ENCODE measurements at places on chromosomes 7 and 10. TPM values are rescaled to one million over a fixed set of nuclear protein-coding genes. Genes with fewer than 3 reads are reported as not detected.

DNA sequence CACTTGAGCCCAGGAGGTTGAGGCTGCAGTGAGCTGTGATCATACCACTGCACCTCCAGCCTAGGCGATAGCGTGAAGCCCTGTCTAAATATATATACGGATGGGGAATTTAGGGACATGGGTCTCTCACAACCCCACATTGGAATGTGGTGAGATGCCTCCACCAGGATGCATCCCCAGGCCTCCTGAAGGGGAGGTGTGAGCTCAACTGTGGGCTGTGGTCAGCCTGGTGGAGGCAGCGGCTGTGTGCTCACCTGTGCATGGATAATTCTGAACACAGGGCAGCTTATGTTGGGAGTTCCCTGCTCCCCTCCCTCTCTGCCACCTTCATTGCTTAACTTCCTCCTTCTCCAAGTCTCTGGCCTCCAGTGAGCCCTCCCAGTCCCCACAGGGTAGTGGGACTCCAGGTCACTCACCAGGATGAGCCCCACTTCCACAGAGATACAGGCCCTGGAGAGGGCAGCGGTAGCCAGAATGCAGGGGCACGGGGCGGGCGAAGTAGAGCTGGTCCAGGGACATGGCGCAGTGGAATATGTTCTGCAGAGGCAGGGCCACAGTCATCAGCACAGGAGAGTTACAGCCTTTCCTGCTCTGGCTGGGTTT, 30.4 kb downstream of the PYROXD2 start:
- no peak for DNase-seq

Gene ARID5B
- polyA plus RNA-seq: 7.0 TPM

Gene SIRT1
- 6.1 TPM for polyA plus RNA-seq

DNA sequence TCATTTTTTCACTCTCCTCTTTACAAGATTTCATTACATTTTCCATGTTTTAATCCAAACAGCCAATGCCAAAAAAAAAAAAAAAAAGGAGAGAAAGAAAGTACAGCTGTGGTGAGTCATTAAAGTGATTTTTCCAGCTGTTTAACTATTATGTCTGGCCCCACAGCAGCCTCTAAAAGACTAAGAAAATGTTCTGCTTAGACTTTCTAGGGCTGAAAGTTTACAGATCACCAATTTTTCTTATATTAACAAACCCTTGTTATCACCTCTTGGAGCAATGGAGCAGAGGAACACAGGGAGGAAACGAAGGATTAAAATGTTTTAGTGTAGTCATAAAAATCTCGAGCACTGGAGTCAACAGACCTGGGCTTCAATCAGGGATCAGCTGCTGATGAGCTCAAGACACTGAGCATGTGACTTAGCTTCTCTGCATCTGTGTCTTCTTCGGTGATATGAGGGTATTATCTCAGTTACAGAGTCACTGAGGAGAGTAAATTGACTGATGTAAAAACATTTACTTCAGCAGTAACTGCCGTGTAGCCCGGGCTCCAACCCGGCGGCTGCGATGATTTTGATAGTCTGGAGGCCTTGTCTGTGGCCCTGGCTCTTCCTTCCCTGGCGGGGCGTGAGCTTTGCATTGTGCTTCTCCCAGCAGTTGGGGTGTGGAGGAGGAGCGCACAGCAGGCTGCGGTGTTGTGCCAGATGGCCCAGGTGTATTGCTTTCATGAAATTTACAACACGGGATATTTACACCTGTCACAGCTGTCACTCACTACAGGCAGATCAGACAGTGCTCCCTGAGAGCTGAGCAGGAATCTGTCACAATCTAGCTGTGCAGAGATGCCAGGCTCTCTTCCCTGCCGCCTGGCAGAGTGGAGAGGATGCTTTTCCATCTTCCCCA, 298.3 kb upstream of the FZD8 start:
- DNase-seq: no peak

Gene HOXA3
- 0.84 TPM for polyA plus RNA-seq

GRCh38 chr10:23918090-23918723, 290.7 kb upstream of the KIAA1217 start:
- DNase-seq: no peak

GRCh38 chr10:69741252-69741651, 60.5 kb upstream of the COL13A1 start:
- DNase-seq: no peak

DNA sequence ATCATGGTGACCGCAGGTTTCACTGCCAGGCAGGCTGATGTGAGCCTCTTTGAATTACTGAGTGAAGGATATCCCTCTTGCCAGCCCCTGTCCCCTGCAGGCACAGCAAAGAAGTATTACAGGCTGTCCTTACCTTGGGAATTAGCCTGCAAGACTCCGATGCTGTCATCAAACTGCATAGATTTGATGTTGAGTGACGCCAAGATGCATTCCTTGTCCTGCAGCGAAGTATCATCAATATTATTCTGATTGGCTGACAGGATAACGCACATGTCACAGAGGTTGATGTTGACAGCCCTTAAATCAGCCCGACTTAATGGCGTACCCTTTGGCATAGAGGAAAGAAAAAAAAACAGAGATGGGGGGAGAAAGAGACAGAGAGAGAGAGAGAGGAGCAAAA, 693.0 kb downstream of the KCNMA1 start:
- no peak for DNase-seq

Gene CALHM1
- polyA plus RNA-seq: not detected

Gene NUTM2E
- polyA plus RNA-seq: 0.17 TPM

Gene ENKUR
- polyA plus RNA-seq: 0.03 TPM

- no peak for DNase-seq
Measured at GRCh38 chr10:43226851-43227845, 39.7 kb downstream of the RASGEF1A start.

Gene ATG9B
- polyA plus RNA-seq: 0.12 TPM

Gene METTL27
- 0.90 TPM for polyA plus RNA-seq

Gene SH2D4B
- polyA plus RNA-seq: 0.03 TPM

Gene CFAP58
- 0.82 TPM for polyA plus RNA-seq

GRCh38 chr7:13055732-13056368, 368.4 kb downstream of the ARL4A start:
- no peak for DNase-seq

DNA sequence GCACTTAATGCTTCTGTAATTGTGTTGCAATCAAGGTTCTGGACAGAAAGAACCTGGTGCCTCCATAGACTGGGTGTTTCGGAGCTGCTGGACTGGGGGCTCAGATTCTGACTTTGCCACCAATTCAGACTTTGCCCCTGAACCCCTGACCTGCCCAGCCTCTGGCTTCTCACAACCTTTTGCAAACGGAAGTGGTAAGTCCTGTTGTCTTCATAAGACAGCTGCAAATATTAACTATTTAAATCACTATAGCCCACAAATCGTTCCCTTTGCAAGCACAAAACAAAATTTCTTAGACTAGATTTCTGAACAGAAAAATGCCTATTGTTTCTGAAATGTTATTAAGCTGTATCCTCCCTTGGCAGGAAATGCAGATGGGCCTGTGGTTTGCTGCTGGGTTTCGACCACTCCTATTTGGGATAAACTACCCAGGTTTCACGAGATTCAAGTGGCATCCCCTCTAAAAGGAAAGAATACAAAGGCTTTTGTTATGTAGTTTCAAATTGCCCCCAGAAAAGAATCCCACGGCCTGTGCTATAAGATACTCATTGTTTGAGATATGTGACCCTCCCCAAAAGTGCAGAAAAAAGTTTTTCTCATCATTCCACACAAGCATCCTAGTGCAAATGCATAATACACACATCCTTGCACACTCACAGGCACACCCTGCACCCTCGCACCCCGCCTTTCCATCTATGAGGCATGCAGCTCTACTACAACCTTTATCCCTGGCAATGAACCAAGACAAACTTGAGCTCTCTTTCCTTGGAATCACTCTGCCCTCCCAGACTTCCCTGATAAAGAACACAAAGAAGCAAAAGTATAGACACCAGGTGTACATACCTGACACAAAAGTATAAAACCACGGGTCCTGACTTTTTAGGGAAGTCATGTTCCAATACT, 209.1 kb downstream of the PRPF18 start:
- no peak for DNase-seq

- DNase-seq: no peak
Measured at GRCh38 chr10:131785121-131785460, 115.7 kb upstream of the PPP2R2D start.

Gene CEP55
- 17.7 TPM for polyA plus RNA-seq

DNA sequence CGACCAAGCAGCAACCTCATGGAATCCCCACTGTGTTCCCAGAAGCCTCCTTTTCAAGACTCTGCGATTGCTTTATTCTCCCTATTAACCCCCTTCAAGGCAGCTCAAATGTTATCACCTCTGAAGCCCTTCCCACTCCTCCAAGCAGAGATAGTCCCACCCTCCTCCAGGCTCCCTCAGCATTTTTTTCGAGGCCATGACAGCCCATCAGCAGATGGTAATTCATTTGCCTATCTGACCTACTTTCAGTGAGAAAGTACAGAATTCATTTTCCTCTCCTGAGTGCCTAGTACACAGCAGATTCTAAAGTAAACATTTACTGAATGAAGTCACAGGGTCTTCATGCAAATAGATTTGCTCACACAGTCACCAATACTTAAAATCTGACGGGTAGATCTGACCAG, 47.8 kb downstream of the HERPUD2 start:
- DNase-seq: no peak

DNA sequence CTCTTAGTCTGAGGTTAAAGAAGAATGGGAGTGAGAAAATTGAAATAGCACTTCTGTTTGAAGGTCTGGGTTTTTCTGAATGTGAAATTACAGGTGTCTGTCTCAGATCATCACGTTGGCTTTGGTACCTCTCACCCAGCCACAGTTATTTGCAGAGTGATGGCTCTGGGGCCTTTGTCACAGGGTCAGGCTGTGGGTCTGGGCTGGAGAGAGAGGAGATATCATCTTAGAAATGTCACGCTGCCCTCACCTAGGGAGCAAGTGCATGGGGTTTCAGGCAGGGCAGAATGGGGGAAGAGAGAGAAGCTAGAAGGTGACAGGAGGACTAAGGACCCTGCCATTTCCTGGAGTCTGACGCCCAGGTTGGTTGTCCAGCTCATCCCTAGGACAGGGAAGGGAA, 127.2 kb downstream of the CFAP58 start:
- DNase-seq: no peak

Gene CYP3A4
- polyA plus RNA-seq: not detected

DNA sequence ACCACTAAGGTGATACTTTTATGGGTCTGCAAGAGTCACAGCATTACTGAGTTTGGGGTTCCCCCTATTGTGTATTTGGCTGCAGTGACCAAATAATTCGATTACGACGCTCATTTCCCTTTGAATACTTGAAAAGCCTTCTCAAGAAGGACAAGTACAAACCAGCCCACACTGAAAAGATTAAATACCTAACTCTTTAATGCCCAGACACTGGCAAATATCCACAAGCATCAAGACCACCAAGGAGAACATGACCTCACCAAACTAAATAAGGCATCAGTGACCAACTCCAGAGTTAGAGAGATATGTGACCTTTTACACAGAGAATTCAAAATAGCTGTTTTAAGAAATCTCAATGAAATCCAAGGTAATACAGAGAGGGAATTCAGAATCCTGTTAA, 31.8 kb upstream of the SFTPD start:
- no peak for DNase-seq

DNA sequence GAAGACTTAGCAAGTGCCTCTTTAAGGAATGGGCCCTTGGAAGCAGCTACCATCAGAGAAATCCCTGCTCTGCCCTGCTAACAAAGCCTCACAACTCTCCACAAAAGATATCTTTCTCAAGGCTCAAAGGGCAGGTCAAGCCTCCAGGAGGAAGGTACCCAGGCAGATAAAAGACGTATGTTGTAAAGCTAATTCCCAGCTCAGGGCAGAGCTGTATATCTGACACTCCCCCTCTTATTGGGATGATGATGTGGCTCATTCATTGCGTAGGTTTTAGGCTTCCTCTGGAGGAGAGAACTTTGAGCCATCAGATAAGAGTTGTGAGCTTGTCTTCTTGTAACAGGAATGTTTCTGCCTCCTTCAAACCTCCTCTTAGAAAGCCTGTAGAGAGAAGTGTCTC, 145.4 kb downstream of the CALN1 start:
- DNase-seq: no peak

Gene CYP17A1
- not detected for polyA plus RNA-seq

DNA sequence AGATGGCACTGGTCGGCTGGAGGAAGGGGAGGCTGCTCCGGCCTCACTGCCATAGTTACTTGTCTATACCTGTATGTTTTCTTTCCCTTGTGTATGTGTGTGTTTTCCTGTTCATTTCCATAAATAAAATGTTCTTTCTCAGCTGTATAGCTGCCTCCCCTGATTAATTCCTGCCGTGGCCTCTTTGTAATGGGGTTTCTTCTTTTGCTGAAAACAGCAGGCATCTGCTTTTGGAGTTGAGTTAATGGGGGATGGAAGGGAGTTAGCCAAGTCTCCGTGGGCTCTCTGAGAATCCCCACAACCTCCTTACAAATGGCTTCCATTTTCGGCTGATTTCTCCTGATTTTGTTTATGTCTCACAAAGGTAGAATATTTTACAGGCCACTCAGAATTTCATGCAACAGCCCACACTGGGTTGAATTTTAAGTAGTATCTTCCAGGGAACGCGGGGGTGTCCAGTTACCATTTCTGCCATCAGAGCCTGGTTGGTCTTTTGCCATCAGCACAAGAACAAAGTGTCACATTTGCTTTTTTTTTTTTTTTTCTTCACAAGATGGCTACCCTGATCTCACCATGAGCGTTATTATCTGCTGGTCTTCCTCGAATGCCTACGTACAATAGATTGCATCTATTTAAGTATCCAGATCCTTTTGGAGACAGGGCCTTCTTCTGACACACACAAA, 88.1 kb upstream of the NRP1 start:
- DNase-seq: no peak

DNA sequence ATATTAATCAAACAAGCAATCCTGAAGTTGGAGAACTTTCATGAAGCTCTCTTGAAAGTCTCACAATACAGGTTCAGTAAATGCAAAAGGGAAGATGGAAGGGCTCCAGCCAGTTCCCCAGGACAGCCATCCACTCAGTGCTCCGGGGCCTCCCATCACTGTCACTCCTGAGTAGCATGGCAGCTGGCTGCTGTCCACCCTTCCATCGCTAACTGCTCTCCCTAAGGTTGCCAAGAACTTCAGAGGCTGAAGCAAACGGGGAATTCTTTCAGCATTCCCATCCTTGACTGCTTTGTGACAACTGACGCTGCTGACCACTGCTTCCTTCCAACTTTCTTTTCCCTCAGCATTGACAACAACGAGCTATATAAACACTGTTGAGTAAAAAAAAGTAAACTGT, 69.1 kb downstream of the VPS41 start:
- DNase-seq: no peak

Gene PVRIG
- 0.31 TPM for polyA plus RNA-seq

Gene GRK5
- 12.2 TPM for polyA plus RNA-seq

Gene FAM13C
- 0.08 TPM for polyA plus RNA-seq
